ENCODE measurements at places on chromosomes 3 and 15. TPM values are rescaled to one million over a fixed set of nuclear protein-coding genes. Genes with fewer than 3 reads are reported as not detected.
A peak's percentile ranks its signal among the peaks of the same experiment; 100 is the strongest.

Gene SERPINI1
- polyA plus RNA-seq: 1.9 TPM

Gene KCNMB2
- not detected for polyA plus RNA-seq

Gene LMAN1L
- 0.02 TPM for polyA plus RNA-seq

DNA sequence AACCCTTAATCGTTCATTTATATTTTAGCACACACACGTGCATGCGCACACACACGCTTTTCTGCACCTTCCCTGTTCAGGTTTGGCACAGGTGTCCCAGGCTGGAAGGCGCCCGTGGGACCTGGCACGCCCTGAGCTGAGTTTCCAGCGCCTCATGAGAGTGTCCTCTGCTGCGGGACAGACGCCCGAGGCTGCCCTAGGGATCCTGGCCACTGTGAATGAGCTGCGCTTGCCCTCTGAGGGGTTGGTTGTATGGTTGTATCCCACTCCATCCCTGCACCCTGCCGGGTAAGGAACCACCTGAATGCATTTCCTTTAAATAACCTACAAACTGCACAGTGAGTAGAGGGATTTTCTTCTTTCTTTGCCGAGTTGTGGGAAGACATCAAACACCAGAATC is 12.2 kb upstream of the MEX3B start:
- H3K36me3 ChIP-seq: no peaks in the 10 kb centered on the region
- H3K4me1 ChIP-seq: no peaks in the 10 kb centered on the region
- no peaks in the 10 kb centered on the region for H3K27me3 ChIP-seq

- peak; percentile 7 for DNase-seq
- H3K4me1 ChIP-seq: no peaks in the 10 kb centered on the region
Observed at GRCh38 chr3:80050826-80051601, 283.2 kb upstream of the ROBO1 start.

- no peaks in the 10 kb centered on the region for H3K27me3 ChIP-seq
- no peak overlapping the region for H3K4me3 ChIP-seq
- H3K27ac ChIP-seq: no peak overlapping the region
- no peak for DNase-seq
- peaks cover 34% of the 10 kb centered on the region for H3K36me3 ChIP-seq
Observed at GRCh38 chr3:129305592-129306091, 27.0 kb downstream of the HMCES start.

Gene LNP1
- polyA plus RNA-seq: 2.5 TPM

DNA sequence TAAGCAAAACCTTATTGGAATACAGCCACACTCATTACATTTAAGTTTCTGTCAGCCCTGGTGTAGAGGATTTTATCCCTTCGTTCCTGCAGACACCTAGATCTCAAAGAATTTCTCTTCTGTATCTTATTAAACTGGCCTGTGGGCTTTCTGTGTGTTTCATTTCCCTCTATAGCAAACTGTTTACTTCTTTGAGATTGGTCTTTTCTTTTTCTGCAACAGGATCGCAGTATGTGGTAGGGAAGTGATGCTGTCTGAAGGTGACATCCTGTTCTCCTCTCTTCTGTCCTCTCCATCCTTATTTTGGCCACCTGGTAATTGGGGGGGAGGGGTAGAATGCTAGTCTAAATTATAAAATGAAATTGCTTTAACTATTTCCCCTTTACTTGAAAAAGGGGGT is 25.5 kb downstream of the ATP1B3 start:
- no peak for DNase-seq
- no peak overlapping the region for H3K4me3 ChIP-seq
- no peaks in the 10 kb centered on the region for H3K27me3 ChIP-seq

Gene ATP8B4
- 0.03 TPM for polyA plus RNA-seq

DNA sequence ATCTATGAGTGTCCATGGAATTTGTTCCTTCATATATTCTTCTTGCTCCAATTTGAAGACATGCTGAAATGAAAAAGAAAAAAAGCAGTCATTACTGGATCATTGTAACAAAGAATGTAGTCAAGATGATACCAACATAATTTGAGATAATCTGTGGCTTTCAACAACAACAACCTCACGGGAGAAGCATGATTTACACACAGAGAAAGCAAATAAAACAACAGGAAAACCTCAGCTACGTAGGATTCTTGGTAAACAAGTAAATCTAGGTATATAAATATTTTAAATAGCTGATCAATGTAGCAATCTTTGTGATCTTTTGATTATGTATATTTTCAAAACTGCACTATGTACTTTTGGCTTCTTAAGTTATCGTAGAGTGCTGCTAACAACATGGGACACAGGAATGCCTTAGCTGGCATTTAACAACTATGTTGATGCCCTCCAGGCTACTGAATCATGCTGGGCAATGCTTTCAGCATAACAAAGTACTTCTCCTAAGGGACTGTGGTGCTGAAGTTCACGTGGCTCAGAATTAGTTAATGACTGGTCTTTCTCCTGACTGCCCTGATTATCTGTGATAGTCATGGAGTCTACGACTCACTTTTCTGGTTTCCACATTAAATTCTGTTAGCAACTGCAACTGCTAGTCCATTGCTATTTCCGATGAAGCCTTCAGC is 96.5 kb upstream of the MYO5C start:
- DNase-seq: no peak
- no peak overlapping the region for H3K27ac ChIP-seq
- H3K27me3 ChIP-seq: no peaks in the 10 kb centered on the region
- no peaks in the 10 kb centered on the region for H3K4me1 ChIP-seq
- H3K4me3 ChIP-seq: no peak overlapping the region

DNA sequence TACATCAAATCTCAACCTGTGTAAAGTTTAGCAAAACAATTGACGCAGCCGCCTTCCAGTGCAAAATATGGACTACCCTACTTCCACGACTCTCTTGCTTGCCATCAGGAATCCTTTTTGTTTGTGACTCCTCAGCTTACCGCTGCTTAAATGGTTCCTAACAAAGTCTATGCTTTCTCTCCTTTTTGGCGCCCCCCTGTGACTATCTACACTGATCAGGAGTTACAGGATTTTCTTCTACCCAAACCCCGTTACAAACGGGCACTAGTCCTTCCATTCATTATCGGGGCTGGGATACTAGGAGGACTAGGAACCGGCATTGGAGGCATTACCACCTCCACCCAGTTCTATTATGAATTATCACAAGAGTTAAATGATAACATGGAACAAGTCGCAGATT is 184.0 kb downstream of the IGSF11 start:
- no peak overlapping the region for H3K4me3 ChIP-seq
- H3K36me3 ChIP-seq: no peaks in the 10 kb centered on the region
- no peaks in the 10 kb centered on the region for H3K4me1 ChIP-seq
- DNase-seq: no peak
- H3K27ac ChIP-seq: no peak overlapping the region

Gene ZBED2
- polyA plus RNA-seq: 1.3 TPM

DNA sequence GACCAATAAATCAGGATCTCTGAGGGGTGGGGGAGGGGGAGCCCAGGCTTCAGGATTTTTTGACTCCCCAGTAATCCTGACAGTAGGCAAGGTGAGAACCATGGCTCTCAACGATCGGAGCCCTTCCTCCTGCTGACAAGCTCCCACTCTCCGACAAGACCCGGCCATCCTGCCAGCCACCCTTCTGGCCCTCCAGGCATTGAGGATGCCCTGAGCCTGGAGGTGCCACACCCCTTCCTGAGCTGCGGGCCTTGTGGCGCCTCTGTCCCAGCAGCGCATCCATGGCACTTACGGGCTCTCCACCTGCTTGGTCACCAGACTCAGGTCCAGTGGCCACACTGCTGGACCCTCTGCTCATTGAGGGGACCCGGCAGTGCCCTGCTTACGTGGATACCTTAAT is 46.0 kb downstream of the MGLL start:
- H3K4me1 ChIP-seq: peaks cover 31% of the 10 kb centered on the region
- no peak for DNase-seq
- H3K27ac ChIP-seq: peak overlapping the region; percentile 72
- H3K27me3 ChIP-seq: no peaks in the 10 kb centered on the region
- H3K36me3 ChIP-seq: no peaks in the 10 kb centered on the region
- no peak overlapping the region for H3K4me3 ChIP-seq

Gene NLGN1
- polyA plus RNA-seq: 1.5 TPM

DNA sequence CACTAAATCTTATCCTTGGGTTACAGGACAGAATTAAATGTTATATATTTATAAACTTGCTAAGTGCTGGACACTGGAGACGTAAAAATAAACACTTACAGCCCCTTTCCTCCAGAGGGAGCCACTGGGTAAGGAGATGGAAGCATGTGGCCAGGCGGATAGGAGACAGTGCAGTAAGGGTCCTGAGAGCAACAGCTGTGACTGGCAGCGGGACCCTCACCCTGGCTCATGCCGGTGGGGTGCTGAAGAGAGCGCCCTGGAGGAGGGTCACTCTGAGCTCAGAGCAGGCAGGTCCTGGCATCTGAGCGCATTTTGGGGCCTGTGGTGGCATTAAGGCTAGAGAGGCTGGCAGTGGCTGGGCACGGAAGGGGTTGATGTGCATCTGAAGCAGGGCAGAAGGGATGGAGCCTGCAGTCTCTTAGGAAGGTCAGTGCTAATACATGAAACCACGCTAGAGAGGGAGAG is 16.0 kb downstream of the SEC61A1 start:
- H3K4me1 ChIP-seq: no peaks in the 10 kb centered on the region
- no peaks in the 10 kb centered on the region for H3K27me3 ChIP-seq
- no peak overlapping the region for H3K27ac ChIP-seq

DNA sequence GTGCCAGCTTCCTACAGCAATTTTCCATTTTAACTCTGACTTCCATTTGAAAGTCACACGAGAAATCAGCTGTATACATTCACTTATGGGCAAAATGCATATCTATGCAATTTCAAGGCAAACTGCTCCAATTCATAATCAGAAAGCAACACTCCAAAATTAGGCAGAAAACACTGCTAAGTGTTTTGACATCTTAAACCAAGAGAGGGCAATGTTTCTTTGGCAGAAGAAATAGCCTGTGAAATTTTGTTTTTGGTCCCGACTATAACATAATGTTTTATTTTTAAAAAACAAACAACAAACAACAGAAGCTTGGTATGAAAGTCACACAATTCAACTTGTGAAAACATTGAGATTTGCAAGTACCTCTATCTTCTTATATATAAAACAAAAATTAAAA is 42.6 kb downstream of the GOLIM4 start:
- H3K36me3 ChIP-seq: no peaks in the 10 kb centered on the region
- no peaks in the 10 kb centered on the region for H3K27me3 ChIP-seq
- peaks cover 5% of the 10 kb centered on the region for H3K4me1 ChIP-seq
- H3K4me3 ChIP-seq: no peak overlapping the region

Gene THRB
- polyA plus RNA-seq: 0.02 TPM

GRCh38 chr15:41945221-41945620 is 27.1 kb downstream of the EHD4 start:
- H3K4me1 ChIP-seq: peaks cover 39% of the 10 kb centered on the region
- peak overlapping the region; percentile 95 for H3K27ac ChIP-seq
- H3K27me3 ChIP-seq: no peaks in the 10 kb centered on the region
- no peak for DNase-seq

DNA sequence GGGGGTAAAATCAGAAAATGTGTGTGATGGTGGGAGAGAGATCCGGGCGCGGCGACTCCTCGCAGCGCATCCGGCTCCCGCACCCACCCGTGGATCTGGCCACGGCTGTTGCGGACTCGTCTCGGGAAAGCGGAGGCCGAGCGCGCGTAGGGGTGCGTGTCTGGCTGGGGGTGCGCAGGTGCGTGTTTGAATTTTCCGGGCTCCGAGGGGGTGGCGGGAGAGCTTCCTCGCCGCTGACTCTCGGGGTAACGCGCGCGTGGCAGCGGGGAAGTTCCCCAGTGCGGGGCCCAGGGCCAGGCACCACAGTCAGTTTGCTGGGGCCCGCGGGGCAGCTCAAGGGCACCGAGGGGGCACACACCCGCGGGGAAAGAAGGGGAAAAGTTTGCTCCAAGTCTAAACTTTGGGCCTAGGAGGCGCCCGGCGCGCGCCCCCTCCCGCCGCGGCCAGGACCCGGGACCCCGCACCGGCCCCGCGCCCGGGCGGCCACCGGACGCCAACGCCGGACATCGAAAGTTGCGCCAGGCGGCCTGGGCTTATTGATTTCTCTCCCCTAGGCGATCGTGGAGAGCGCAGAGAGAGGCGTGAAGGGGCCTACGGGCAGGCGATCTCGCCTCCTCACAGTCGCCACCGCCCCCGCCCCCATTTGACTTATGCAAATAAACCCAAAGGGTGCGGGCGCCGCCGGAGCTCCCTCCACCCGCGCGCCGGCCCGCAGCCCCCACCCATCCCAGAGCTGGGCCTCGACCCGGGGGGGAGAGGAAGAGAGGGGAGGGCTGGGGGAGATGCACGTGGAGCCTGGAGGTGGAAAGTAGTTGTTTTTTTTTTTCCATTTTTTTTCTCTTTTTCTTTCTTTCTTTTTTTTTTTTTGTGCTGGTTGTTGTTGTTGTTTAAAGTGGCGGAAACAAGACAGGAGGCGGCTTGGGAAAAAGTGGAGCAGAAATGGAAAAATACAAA is 639 bp downstream of the FOXP1 start:
- DNase-seq: peak; percentile 75
- H3K4me3 ChIP-seq: peak overlapping the region; percentile 75
- H3K36me3 ChIP-seq: peaks cover 6% of the 10 kb centered on the region

DNA sequence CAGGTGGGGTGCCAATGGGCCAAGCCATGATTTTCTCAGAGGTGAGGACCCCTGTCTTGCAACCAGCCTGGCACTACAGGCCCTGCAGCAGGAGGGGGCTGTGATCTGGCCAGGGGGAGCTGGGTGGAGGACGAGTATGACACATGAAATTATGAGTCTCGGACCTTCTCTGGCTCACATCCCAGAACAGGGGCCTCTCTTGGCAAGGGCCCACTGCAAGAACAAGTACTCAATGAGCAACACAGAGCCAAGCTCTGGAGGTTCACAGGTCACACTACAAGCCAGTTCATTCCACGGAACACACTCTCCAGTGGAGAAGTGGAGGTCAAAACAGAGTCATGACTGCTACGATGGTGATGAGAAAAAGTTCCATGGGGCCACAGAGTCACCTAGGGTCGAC is 28.3 kb downstream of the CCDC32 start:
- no peak overlapping the region for H3K4me3 ChIP-seq
- H3K27me3 ChIP-seq: no peaks in the 10 kb centered on the region
- no peak for DNase-seq
- H3K4me1 ChIP-seq: peaks cover 4% of the 10 kb centered on the region
- no peak overlapping the region for H3K27ac ChIP-seq

DNA sequence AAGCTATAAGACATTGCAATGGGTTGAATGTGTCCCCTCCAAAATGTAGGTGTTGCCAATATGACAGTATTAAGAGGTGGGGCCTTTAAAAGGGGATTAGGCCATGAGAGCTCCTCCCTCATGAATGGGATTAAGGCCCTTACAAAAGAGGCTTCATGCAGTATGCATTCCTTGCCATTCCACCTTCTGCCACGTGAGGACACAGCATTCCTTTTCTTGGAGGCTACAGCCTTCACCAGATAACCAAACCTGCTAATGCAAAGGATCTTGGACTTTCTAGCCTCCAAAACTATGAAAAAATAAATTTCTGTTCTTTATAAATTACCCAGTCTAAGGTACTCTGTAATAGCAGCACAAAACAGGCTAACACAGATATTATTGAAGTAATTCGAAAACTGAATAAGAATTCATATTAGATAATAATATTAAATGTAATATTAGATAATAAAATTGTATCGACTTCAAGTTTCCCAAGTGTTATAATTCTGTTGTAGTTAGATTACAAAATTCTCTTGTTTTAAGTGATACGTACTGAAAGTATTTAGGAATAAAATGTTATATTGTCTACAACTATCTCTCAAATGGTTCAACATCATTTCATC is 29.4 kb upstream of the ATP8B4 start:
- H3K36me3 ChIP-seq: no peaks in the 10 kb centered on the region
- H3K4me1 ChIP-seq: no peaks in the 10 kb centered on the region
- H3K4me3 ChIP-seq: no peak overlapping the region
- H3K27me3 ChIP-seq: no peaks in the 10 kb centered on the region
- H3K27ac ChIP-seq: no peak overlapping the region

Gene GPR156
- 0.31 TPM for polyA plus RNA-seq

GRCh38 chr15:78242128-78242527 is 7.8 kb upstream of the ACSBG1 start:
- no peak overlapping the region for H3K27ac ChIP-seq
- peak; percentile 72 for DNase-seq
- H3K4me3 ChIP-seq: no peak overlapping the region
- peaks cover 5% of the 10 kb centered on the region for H3K27me3 ChIP-seq
- H3K36me3 ChIP-seq: no peaks in the 10 kb centered on the region

Measured in SK-N-SH (cell line).